ENCODE measurements at places on chromosomes 13 and 19.

DNA sequence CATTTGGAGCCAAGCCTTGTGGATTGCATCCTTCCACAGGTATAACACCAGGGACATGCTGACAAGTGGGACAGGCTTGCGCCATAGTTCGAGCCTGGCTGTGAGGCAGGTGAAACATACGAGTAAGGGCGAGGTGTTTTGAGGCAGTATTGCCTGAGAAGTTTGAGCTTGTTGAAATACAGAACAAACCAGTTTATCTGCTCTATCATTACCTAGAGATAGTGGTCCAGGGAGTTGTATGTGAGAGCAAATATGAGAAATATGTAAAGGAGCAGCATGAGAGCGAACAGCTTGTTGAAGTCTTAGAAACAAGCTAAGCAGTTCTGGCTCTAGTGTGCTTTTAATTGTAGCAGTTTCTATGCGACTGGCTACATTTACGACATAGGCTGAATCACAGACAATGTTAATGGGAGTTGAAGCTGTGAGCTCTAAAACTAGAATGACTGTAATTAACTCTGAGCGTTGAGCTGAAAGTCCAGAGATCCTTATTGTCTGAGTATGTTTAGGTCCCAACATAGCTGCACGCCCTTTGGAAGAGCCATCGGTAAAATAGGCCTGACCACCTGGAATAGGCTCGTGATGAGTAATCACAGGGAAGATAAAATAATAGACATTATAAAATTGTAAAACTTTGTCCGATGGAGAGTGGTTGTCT is 8.2 kb downstream of the ZNF439 start:
- no peak for DNase-seq

DNA sequence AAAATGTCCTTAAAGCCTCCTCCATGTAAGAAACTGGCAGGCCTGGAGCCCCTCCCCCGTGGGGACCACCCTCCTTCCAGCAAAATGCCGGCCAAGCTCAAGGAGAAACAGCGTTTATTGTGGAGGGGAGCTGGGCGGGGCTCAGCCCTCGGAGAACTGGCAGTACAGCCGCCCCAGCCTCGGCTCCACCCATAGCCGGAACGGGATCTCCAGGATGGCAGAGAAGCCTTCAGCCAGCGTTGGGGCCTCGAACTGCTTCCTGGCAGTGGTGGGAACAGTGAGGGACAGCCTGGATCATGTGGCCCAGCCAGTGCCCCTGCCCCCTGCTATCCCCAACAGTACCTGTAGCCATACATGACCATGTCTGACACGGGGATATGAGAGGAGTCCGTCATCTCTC is 6.3 kb downstream of the PNKP start:
- DNase-seq, result no peak

DNA sequence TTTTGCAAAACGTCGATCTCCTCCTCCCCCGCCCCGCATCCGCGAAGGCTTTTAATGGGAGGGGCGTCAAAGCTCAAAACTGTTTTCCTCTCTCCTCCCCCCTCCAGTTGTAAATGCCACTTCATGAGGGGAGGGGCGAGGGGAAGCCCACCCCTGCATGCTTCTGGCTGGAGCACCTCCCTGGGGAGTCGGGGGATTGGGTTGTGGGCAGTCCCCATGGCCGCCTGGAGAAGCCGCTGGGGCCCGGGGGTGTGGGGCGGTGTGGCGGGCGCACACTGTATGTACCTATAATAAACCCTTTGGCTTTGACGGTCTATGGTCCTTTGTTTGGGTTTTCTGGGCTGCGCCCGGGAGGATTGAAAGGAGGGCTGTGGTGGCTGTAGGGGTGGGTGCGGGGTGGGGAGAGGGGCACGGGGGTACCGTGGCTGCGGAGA is 505 bp upstream of the SHKBP1 start:
- no peak for DNase-seq

- DNase-seq, result no peak
Measured at GRCh38 chr13:60620611-60621395, 223.8 kb downstream of the TDRD3 start.

DNA sequence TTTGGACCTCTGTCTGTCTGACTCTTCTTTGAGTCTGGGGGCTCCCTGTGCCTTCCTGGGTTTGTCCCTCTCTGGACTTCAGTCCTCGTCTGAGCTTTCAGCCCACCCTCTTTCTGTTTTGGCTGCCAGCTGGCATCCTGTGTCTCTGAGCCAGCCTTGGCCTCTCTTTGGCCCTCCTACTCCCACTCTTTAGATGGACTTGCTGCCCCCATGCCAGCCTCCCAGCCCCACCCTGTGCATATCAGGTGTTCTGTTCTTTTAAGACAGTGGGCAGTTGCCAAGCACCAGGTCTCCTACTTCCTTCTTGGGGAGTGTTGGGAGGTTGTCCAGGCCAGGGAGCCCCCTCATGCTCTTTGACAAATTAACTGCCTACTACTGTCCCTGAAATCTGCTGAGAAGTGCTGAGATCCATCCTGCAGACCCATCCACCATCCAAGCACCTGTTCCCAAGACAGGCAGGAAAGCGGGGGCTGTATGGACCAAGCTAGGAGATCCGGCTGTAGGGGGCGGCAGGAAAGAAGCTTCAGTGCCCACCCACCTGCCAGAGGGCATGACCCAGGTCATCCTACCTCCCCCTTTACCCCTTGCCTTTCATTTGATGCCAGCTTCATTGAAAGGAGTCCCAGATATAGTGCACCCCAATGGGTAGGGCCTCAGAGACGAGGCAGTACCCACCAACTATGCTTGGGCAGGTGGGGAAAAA is 9.6 kb downstream of the CIC start:
- DNase-seq, result no peak

- no peak for DNase-seq
Measured at GRCh38 chr19:47435196-47435595, 15.9 kb upstream of the MEIS3 start.

DNA sequence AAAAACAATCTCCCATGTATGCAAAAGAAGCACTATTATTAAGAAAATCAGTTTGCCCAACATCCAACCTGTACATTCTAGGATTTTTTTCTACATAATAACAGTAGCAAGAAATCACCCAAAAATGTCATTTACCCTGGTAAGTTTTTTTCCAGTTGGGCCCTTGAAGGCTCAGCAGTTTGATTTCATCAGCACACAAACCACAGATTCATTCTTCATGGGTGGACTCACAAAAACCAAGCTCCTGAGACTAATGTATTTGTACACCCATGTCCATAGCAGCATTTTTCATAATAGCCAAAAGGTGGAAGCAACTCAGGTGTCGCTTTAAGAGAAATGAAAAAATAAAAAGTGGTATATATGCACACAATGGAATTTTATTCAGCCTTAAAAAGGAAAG is 210.1 kb downstream of the TBC1D4 start:
- peak; percentile 19 for DNase-seq

DNA sequence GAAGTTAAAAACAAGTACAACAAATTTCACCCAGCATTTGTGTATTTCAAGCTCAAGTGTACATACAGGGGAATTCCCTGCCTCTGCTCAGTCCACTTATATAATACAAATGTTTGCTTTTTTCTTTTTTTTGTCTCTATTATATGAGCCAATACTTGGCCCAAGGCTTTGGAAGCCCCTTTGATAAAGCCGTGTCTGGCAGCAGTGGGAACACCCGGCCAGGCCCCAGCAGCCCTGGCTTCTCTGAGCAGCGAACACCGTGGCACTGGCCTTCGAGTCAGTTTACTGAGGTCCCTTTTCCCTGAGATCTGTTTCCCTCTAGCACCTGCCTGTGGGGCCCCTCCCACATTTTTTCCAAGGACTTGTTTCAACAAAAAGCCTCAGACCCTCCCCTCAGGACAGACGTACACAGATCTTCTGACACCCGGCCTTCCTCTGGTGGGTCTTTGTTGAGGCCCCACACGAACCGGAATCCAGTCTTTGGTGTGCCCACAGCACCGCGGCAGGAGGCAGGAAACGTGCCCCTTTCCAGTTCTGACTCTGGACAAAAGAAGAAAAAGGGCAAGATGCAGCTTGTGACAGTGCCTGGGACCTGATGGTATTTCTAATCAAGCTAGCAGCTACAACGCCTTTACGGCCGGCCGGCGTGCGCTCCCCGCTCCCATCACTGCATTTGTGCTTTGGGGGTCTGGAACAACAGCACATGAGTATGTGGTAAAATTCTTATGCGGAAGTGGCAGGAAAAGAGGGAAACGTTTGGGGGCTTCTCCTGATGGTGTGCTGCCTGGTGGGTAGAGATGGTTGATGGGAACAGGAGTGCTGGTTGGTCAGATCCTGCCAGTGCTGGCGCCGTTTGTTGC is 13.8 kb downstream of the SIPA1L3 start:
- no peak for DNase-seq

- DNase-seq, result no peak
Measured at GRCh38 chr13:26042785-26043184, 9.0 kb downstream of the SHISA2 start.

DNA sequence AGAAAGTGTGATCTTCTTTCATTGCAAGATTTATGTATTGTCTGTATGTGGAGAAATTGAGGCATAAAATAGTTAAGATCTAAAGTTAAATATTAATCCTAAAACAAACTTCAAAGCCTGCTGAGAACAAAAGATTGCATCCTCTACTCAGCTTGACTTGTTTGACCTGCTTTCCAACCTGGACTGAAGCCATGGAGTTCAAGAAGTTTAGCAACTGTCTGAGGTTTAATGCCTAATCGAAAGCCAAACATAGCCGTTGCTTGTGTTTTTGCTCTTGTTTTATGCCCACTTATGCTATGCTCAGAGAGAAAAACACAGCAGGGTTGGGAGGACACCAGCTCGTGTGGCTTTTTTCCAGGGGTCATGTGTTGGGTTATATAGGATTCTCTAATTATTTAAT is 135.6 kb downstream of the NUFIP1 start:
- DNase-seq, result no peak

DNA sequence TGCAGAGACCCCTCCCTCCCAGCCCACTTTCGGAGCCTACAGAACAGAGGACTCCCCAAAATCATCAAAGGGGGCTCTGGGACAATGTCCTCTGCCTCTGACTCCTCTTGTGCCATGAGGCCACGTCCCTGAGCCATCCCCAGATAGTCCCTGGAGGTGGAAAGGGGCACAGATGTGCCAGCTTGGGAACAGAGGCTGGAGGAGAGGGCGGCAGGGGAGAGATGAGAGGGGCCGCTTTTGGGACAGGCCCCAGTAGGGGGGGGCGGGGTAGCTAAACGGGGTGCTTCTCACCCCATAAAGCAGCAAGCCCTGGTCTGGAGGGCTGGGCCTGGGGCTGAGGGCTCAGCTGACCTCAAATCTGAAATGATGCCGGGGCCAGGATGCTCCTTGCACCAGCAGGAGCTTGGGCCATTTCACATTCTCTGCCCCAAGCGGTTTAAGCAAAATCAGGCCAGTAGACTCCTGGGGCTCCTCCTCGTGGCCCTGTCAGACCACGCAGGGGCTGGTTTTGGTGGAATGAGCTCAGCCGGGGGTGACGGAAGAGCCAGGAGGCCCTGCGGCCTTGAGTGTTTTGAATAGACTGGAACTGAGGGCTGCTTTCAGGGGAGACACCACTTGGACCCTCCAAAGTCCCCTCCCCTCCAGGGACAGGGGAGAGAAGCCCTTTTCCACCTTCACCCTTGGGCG is 27.1 kb downstream of the ONECUT3 start:
- no peak for DNase-seq

DNA sequence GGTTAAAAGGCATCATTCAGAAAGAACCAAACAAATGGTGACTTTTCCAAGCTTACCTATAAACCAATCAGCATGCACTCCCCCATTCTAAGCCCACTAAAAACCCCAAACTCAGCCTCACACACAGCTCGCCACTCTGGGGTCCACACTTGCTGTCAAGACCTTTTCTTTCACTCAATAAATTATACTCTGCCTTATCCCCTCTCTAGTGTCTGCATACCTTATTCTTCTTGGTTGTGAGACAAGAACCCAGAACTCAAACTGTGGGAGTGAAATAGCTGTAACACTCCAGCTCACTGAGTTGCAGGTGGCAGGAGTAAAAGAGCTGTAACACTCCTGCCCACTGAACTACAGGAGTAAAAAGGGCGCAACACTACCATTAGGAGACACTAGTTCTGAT is 559.0 kb downstream of the TBC1D4 start:
- no peak for DNase-seq

DNA sequence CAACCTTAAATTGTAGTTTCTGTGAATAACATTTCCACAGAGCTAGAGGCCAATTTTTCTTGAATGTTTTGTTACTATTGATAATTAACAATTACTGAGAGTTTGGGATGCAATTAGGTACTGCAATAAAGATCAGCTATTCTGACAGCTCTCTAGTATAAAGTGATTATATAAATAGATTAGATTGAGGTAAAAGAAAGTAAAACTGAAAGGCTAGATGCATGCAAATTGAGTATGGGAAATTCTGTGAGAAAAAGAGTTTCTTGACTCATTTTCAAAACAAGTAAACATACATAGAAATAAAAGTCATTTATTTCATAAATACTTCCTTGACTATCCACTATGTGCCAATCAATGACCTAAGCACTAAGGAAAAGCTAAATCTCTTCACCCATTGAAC is 1087.5 kb upstream of the ATXN8OS start:
- no peak for DNase-seq

DNA sequence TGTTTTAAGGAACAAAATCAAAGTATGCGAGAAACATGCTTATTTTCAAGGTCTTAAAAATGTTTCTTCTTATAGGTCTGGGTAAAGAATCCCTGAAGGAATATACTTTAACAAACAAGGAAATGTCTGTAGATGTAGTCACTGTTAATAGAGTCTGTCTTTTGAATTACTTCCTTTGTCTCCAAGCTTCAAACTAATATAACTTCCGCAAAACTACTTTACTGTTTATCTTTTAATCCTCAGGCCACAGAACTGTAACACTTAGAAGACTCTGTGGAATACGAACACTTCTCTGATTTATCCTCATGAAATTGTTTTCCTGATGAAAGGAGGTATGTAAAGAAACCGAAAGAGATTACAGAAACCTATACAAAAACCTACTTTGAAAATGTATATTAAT is 316.0 kb downstream of the PCDH9 start:
- DNase-seq, result no peak

- DNase-seq, result no peak
Measured at GRCh38 chr13:109593230-109593629, 193.2 kb downstream of the IRS2 start.

DNA sequence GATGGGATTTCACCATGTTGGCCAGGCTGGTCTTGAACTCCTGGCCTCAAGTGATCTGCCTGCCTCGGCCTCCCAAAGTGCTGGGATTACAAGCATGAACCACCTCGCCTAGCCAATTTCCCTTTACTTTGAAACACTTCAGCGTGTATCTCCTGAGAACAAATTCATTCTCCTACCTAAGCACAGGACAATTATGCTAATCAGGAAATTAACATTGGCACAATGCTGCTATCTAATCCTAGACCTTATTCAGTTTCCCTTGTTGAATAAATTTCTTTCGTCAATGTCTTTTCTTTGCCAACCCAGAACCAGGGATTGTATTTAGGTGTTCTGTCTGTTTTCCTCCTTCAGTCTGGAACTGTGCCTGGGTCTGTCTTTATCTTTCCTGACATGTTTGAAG is 67.8 kb downstream of the MAP4K1 start:
- no peak for DNase-seq

- no peak for DNase-seq
Measured at GRCh38 chr13:52600666-52601065, 41.6 kb upstream of the HNRNPA1L2 start.

DNA sequence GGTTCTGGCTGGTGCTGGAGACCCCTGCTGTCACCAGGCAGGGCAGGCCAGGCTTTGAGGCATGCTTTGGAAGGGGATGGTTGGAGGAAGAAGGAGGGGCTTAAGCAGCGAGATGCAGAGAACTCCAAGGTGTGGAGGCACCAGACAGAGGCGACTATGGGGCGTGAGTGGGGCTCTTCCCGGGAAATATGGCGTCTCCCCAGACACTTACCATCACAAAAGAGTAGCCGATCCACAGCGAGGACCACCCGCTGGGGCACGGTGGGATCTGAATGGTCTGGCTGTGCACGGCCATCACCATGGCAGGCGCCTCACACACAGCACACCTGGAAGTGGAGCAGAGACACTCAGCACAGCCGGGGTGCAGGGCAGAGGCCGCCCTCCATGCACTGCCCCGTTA is 151.9 kb downstream of the COL4A1 start:
- DNase-seq, result no peak

All from AG04449 (cell line).